ENCODE measurements at places on chromosomes 16 and 17.

DNA sequence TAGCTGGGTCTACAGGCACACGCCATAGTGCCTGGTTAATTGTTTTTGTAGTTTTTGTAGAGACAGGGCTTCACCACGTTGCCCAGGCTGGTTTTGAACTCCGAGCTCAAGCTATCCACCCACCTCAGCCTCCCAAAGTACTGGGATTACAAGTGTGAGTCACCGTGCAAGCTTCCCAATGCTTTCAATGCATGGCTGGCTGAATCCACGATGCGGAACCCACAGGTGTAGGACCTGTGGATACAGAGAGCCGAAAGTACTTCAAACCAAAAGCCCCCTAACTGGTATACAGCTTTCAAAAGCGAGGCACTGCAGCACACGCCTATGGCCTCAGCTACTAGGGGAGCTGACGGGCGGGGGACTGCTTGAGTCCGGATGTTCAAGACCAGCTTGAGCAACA lies 44.8 kb downstream of the METTL16 start:
- no peak for DNase-seq

GRCh38 chr16:88058136-88058535 lies 106.9 kb downstream of the BANP start:
- no peak for DNase-seq

DNA sequence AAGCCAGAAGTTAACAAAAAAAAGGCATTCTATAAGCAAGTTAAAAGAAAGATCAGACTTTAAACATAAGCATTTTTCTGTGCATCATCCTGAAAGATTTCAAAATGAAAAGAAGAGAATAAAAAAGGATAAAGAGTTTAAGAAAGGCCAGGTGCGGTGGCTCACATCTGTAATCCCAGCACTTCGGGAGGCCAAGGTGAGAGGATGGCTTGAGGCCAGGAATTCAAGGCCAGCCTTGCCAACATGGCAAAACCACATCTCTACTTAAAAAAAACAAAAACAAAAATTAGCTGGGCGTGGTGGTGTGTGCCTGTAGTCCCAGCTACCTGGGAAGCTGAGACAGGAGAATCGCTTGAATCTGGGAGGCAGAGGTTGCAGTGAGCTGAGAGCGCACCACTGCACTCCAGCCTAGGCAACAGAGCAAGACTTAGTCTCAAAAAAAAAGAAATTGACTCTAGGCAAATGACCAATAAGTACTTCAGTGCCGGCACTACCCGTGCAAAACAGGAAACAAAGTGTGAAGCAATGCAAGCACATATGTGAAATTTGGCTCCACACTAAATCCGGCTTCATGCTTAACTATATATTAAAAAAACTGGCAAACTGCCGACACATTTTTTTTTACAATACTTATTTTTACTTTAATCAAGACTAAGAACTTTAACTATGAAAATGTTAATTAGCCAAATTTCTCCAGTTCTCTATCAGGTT lies 83.2 kb upstream of the C17orf78 start:
- no peak for DNase-seq

DNA sequence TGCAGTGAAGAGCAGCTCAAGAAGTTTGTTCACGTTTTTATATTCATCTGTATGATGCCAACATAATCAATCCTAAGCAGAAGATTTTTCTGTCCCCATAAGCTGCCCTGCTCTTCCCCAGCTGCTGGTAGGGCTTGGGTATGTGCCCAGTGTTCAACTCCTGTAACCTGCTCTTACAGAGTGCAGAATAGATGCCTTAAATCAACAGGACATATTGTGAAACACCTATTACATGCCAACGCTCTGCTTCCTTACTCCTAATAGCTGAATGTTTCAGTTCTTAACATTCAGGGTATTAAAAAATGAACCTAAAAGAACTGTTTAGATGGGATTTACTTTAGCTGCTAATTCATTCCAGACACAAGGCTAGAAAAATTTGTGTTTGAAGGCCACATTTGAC lies 190.9 kb downstream of the HS3ST3A1 start:
- DNase-seq, result no peak

DNA sequence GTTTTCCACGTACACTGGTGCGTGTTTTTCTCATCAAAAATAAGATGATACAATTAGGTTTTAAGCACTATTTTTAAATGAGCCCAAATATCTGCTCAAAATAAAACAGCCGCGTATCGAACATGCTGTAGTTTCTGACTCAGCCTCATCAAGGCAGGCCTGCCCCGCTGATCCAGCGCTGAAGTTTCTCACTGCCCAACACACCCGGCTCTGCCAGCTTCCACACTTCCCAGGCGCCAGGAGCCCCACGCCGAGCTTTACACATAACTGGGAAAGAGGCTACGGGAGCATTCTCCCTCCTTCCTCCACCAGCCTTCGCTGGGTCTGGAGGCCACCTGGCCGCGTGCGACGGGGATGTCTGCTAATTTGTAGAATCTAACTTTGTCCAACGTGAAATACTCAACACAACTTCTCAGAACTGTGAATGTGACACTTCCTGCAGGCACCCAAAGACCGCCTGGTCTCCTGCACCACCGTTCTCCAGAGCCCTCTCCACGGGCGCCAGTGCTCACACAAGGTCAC lies 42.1 kb downstream of the MAP1LC3B start:
- DNase-seq, result no peak

DNA sequence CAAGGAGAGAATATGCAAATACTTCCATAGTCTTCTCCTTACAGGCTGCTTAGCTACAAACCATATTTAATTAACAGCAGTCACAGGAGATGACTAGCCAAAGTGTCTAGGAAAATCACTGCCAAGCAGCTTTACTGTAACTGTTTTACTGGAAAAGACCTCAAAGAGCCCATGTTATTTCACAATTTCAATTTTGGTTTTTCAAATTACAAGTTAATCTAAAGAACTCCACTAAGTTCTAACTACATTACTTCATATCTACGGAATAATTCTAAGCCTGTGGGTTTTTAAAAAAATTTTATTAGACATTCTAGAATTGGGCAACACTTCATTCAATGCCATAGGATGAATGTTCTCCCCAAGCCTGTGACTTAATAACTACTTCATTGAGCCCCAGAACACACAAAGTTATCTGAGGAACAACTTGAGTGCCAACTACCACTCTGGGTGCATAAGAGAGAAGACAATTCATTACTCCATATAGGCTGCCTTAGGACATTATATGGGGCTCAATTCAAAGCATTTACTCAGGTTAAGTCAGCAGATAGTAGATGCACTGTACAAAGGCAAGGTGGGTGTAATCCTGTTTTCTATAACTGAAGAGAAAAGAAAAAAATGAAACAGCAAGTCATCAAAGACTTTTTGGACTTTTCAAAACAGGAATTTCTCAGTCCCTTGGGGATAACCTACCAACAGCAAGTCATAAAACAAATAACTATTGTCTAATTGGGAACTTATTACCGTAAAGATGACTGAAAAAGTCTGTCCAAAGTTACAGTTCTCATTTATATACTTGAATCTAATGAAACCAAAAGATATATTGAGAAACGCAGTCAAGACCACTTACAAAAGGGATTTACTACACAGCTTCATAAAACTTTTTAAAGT lies 33.0 kb downstream of the STAT3 start:
- DNase-seq, result no peak

- DNase-seq, result no peak
Observed at GRCh38 chr17:74992223-74992622, 4.8 kb downstream of the CDR2L start.

DNA sequence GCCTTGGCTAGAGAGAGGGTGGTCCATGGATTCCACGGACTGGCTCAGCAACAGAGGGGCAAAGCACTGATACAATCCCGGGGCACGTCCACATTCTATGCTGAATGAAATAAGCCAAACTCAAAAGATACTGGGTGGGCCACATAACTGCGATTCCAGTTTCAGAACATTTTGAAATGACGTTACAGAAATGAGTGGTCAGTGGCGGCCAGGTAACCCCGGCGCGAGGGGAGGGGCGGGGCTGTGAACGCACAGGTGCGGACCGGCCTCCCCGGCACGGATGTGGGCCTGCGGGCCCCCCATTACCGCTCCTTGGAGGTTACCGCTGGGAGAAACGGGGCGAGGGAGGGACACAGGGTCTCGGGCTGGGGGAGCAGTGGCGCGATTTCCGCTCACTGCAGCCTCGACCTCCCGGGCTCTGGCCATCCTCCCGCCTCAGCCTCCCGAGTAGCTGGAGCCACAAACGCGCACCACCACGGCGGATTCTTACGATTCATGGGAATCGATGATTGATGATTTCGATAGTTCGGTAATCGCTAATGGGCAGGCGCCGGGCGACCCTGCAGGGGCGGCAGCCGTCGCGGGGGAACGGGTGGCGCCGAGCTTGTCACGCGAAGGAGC lies 559 bp downstream of the MVD start:
- no peak for DNase-seq

DNA sequence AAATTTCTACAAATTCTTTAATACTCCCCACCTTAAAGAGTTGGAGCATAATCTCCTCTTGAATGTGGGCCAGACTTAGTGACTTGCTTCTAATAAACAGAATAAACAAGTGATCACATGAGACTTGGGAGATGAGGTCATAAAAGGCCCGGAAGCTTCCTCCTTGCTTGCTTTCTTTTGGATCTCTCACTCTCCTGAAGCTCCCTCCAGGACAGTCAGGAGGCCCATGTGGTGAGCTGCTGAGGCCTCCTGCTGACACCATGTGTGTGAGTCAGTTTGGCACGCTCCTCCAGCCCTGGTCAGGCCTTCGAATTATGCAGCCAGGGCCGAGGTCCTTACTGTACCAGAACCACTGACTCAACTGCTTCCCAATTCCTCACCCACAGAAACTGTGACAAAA lies 53.2 kb downstream of the NDEL1 start:
- DNase-seq, result no peak

- DNase-seq, result peak; percentile 65
Observed at GRCh38 chr16:610513-611381, 20.0 kb upstream of the WFIKKN1 start.

DNA sequence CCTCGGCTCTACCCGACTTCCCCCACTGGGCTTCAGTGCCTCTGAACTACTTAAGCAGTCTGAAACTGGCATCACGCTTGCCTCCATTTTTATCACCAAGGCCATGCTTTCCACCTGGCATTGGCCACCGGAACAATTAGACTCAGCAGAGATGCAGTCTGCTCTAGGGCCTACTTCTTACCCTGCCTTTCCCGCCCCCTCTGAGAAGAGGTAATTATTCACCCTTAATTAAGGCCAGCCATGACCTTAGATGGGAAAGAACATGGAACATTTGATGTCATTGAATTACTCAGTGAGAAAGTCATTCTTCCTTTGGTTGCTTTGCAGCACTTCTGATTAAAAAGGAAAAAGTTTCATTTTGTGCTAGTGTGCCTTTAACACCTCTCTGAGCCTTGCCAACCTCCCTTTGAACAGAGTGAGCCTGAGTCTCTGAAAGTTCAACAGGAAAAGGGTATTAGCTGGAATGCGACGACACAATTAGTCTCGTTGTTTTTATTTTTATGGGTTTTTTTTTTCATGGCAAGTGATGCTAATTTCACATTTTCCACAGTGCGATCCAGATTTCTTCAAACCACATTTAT lies 60.9 kb upstream of the TNRC6A start:
- DNase-seq, result peak; percentile 76

DNA sequence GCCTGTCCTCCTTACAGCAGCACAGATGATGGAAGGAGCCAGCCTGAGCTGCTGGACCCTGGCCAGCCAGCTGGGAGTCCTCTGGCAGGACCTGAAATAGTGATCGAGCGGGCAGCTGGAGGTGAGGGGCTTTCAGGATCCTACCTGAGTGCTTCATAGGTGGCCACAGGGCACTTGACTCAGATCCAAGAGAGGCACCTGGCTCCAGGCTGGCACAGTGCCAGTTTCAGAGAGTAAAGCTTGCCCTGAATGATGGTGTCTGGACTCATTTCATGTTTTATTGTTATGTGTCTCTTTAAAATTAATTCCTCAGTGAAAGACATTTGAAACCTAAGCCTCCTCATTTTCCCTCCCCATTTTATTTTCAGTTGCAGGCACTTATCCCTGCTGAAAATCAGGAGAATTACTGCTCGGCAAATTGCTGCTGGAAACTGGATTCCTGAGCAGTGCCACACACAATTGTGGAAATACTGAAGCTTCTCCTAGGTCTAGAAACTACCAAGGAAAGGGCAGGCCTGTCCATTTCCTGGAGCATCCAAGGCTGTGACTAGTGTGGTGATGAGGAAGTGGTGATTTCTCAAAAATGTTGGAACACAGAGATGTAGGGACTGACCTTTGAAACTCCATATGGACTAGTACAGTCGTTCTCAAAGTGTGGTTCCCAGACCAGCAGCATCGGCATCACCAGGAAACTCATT lies 16.1 kb upstream of the ADAMTS18 start:
- no peak for DNase-seq

GRCh38 chr16:70294385-70295025 lies 4.5 kb upstream of the DDX19B start:
- DNase-seq, result no peak

DNA sequence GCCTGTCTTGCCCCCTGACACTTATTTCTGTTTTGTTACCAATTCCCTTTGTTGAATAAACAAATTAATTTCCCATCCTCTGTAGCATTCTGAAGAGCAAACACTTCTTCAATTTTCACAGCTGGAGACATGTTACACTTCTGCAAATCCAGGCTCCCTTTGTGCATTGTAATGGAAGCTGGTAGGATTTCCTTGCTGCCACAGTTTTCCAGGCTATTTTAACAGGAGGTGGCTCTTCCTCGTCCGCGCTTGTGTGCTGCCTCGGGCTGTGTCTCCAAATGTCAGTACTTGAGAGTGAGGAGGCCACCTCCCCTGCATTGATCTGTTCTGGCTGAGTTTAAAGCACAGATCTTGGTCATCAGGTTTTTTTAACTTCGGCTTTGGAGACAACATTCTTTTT lies 40.0 kb downstream of the SOST start:
- no peak for DNase-seq

DNA sequence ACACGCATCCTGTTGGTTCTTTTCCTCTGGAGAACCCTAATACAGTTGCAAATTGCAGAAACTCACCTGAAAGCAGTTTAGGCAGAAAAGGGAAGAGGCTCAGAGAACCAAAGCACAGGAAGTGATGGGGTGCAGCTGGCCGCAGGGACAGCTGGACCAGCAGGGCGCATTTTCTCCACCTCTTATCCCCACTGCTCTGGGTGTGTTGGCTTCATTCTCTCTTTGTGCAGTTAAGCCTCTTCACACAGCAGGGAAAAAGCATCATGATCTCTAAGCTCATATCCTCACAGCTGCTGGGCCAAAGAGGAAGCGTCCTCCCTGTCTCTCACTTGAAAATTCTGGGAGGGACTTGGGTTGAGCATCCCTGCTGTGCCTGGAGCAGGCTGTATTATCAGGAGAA lies 20.0 kb upstream of the LRRC75A start:
- DNase-seq, result no peak

- no peak for DNase-seq
Observed at GRCh38 chr16:15834502-15834901, 22.3 kb downstream of the MYH11 start.

DNA sequence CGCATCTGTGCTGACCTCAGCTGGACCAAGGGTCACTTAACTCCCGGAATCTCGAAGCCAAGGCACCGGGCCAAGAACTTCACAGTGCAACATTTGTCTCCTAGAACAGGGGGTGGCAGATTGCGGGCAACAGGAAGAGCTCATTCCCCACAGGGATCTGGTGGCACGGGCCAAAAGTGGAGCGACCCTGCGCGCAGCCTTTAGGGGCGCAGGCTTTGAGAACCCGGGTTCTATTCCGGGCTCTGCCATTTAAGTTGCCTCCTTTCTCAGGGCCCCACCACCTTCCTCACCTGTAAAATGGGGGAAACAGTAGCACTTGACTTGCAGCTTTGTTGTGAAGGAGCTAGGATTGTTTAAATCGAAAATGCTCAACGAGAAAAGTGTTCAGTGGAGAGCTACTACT lies 651 bp downstream of the SHMT1 start:
- peak; percentile 18 for DNase-seq

GRCh38 chr16:88308441-88309173 lies 74.2 kb upstream of the ZNF469 start:
- DNase-seq, result no peak

Measured in stimulated activated CD4-positive, alpha-beta T cell treated with anti-CD3 and anti-CD28 coated beads, Interleukin-1b, Interleukin-23, amount 100 ng/mL, for 48 hours (primary cell).